ENCODE measurements at places on chromosomes 3 and 15.

DNA sequence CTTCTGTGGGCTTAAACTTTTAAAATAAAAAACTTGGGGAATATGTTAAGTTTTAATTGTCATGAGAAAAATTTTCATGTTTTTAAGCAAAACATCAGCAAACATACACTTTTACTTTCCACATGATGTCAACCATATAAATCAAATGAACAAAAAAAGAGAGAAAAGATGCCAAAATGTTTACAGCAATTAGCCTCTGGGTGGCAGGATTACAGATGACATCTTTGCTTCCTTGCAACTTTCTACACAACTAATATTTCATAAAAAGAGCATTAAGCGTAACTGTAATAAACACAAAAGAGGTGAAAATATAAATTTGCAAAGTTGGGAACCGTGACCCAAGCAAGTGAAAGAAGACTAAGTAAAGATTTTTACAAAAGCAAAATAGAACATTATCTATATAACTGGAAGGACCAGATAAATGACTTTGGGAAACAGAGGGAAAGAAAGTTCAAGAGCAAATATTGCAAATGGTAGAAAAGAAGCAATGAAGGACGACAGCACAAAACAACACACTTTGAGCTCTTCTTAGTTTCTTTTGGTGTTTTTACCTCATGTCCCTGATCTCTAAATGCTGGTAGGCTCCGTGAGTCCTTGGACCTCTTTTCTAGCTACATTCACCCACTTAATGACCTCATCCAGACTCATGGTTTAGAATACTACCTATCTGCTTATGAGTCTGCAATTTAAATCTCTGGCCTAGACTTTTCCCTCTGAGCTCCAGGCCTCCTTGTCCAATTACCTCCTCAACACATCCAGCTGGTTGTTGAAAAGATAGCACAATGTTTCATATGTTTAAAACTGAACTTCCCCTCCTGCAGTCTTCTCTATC lies 9.4 kb downstream of the TP53BP1 start:
- no peak for DNase-seq

- no peak for DNase-seq
These were observed 728.8 kb downstream of the NR2F2 start for GRCh38 chr15:97059281-97059680.

- no peak for DNase-seq
These were observed 11.2 kb downstream of the CDCP1 start for GRCh38 chr3:45134758-45135521.

- no peak for DNase-seq
These were observed 29.6 kb upstream of the TIMP4 start for GRCh38 chr3:12188328-12188648.

DNA sequence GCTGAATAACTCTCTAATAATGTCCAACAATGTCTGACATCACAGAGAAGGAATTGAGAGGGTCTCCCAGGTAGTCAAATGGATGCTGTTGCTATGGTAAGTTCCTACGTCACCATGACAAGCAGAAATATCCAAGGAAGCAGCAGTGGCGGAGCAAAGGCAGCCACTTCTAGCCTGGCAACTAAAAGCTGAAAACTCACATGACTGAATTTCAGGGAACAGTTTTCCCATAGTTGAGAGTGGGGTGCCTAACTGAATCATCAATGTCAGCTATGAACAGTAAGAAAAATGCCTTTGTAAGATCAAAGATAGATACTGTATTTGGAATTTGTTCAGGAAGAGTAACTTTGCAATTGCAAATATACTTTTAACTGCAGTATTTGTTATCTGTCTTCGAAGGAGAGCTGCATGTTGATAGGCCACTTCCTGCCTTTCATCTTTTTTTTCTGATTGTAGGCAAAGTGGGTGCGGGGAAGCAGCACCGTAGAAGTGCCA lies 161.7 kb downstream of the BBX start:
- DNase-seq = no peak

- DNase-seq = peak; percentile 11
These were observed 18.6 kb upstream of the SYNM start for GRCh38 chr15:99086327-99086667.

Measured in chondrocyte (in vitro differentiated cells).